ENCODE measurements at places on chromosomes 12 and 14.

- H3K4me1 ChIP-seq = no peaks in the 10 kb centered on the region
- no peaks in the 10 kb centered on the region for H3K27me3 ChIP-seq
- no peak overlapping the region for H3K27ac ChIP-seq
- H3K4me3 ChIP-seq = no peak overlapping the region
- peaks cover 39% of the 10 kb centered on the region for H3K36me3 ChIP-seq
These were observed 28.3 kb downstream of the DYNC1H1 start for GRCh38 chr14:101992708-101993107.

GRCh38 chr14:72588521-72588920, 305.4 kb downstream of the DPF3 start:
- no peaks in the 10 kb centered on the region for H3K27me3 ChIP-seq
- H3K4me1 ChIP-seq = no peaks in the 10 kb centered on the region
- no peak overlapping the region for H3K4me3 ChIP-seq
- DNase-seq = no peak

DNA sequence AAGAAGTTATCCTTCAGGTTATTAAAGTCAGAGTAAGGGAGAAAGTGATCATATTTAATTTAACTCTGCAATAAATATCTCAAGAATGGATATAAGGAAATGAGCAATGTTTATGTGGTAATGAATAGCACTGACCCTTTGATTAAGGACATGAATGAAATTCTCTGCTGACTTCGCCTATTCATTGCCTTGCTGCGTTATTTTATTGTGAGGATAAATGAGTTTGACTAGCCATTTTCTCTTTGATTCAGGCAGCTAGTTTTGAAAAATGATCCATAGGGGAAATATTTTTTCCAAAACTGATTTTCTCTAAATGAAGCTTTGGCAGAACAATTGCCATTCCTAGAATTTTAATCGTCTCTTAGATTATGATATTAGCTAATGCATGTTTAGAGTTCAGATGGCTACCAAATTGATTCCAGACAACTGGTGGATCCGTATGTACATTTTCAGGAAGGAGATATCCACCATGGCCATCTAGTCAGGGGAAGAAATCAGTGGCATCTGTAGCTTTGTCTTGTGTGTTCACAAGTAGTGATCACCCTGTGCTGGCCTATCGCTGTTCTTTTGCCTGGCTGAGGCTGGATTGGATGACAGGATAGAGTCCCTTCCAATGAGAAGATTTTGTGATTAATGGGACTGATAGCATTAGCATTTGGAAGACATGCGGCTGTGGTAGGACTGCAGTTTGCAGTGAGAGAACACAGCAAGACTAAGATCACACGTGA, 302.3 kb upstream of the RGS6 start:
- no peak overlapping the region for H3K27ac ChIP-seq
- H3K27me3 ChIP-seq = no peaks in the 10 kb centered on the region
- no peak overlapping the region for H3K4me3 ChIP-seq
- H3K4me1 ChIP-seq = peaks cover 2% of the 10 kb centered on the region

DNA sequence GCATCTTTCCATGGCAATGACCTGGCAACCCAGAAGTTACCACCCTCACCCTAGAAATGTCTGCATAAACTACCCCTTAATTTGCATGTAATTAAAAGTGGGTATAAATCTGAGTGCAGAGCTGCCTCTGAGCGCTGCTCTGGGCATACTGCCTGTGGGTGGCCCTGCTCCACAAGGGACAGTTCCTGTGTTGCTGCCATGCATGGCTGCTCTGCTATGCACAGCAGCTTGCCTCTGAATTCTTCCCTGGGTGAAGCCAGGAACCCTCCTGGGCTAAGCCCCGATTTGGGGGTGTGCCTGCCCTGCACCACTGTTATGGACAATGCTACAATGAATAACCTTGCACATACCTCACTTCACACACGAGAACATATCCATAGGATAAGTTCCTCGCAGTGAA, 35.7 kb upstream of the GPR132 start:
- no peaks in the 10 kb centered on the region for H3K27me3 ChIP-seq
- no peak overlapping the region for H3K27ac ChIP-seq
- no peaks in the 10 kb centered on the region for H3K36me3 ChIP-seq
- no peak overlapping the region for H3K4me3 ChIP-seq
- H3K4me1 ChIP-seq = no peaks in the 10 kb centered on the region

DNA sequence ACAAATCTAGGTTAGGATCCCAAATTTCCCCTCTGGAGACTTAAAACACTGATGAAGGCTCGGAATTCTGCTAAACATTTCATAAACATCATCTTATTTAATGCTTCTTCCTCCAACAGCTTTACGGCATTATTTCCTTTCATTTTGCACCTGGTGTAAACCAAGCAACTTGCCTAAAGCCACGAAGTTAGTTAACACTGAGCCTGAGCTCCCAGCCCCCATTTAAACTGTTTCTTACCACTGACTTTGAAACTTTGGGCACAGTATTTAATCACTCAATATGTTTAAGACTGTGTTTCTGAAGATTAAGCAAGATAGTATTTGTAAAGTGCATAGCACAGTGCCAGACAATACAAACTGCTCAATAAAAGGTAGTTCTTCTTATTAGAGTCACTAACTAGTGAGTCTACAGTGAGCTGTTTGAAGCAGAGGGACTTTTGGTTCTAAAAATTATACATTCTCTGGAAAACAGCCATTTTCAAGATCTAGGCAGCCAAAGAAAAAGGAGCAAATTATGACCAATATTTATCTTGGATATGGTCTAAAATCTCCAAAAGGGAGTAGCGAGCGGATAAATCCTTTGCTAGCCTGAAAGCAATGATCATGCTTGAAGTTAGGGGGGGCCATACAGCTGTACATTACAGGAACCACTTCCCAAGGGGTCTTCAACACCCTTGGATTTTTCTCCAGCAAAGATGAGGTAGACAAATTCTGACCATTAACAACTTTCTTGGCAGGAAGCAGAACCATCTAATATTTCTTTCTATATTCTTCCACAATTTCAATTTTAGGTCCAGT, 4.0 kb downstream of the EGLN3 start:
- H3K4me1 ChIP-seq = peaks cover 10% of the 10 kb centered on the region
- H3K27ac ChIP-seq = no peak overlapping the region
- H3K4me3 ChIP-seq = no peak overlapping the region
- no peak for DNase-seq

DNA sequence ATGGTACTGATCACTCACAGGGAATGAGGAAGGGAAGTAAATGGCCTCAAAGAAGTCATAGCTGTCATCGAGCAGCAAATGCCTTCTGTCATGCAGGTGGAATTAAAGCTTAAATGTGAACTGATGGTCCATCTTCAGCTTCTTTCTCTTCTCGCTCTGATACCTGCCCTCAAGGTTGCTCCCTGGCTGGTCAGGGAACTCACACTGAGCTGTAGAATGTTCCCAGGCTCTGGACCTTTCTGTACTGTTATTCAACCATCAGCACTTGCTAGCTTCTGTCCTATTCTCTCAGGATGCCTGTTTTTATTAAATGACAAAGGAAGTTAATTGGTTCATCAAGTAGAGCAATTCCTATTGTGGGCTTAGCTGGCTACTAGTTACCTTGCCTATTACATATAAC, 463.8 kb downstream of the APAF1 start:
- no peak for DNase-seq
- no peaks in the 10 kb centered on the region for H3K36me3 ChIP-seq
- no peak overlapping the region for H3K27ac ChIP-seq
- H3K4me1 ChIP-seq = no peaks in the 10 kb centered on the region
- no peak overlapping the region for H3K4me3 ChIP-seq

GRCh38 chr12:125443341-125443740, 378.1 kb downstream of the AACS start:
- H3K4me3 ChIP-seq = no peak overlapping the region
- DNase-seq = no peak
- H3K27ac ChIP-seq = no peak overlapping the region
- no peaks in the 10 kb centered on the region for H3K4me1 ChIP-seq
- H3K36me3 ChIP-seq = no peaks in the 10 kb centered on the region
- H3K27me3 ChIP-seq = no peaks in the 10 kb centered on the region

Data from mesendoderm (in vitro differentiated cells).